ENCODE measurements at places on chromosomes 1 and 21.

DNA sequence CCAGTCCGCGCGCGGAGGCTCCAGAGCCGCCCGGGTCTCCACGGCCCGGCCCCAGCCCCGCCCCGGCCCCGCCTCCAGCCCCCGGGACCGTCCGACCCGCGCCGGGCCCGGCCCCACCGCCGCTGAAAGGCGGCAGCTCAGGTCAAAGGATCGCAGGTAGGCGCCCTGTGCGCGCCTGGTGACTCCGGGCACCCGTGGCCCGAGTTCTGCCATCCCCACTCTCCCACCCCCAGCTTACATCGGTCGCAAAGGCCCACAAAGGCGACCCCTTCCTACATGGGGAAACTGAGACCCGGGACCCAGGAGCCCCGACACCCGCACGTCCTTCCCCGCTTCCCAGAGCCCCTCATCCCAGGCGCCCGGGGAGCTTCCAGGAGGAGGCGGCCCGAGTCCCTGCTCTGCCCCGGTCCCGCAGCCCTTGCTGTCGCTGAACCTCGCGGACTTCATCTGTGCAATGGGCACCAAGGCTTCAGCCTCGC lies at the start of gene TMEM200B:
TSS of gene TMEM200B (minus strand) at position 17 of the 479 bp plus-strand sequence. CDS start 2,075 bp downstream, outside the sequence.
- DNase-seq, result no peak

DNA sequence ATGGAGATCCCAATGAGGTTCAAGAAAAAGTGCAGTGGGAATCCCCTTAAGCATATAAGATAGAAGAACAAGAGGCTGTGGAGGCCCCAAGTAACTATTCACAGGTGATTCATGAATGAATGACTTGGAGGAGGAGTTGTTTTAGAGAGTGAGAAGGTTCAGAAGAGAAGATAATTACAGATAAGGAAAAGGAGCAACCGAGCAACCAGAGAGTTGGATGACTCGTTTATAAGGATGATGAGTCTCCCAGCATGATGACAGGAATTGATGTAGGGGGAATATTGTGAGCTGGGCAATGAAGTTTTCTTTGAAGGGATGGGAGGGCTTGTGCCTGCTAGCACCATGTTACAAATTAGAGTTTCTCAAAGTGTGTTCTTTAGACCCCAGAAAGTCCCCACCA lies 9.8 kb downstream of the C8A start:
- no peak for DNase-seq

DNA sequence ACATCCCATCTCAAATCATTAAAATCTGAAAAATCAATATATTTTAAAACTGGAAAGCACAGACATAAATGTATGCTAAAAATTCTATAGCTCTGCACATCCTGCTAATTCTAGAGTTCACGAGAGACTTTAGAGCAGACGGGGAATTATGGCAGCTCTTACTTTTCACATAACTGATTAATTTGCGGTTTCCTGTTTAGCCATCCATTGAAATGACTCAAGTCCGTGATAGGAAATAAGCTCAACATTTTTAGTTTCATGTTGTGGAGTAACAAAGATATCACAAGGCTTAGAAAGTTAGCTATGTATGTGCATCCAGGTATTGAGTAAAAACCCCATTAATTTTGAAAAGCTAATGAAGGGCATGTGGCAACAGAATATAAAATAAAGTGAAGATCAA lies 123.2 kb downstream of the SMYD2 start:
- no peak for DNase-seq

DNA sequence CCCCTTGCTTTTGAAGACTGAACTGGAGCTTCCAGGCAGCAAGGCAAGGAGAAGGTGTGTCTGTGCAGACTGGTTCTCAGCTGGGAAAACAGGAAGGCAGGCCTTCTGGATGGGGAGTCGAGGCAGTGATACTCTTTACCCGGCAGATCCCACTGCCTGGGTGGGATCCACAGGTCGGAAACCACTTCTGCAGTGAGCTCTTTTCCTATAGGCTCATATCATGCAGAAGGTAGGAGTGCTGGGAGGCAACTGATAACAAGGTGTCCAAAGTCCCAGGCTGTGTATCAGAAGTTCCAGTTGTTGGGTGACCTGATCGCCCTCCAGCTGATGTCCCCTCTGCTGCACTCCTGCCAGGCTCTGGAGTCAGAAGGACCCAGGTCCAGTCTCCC lies 17.1 kb downstream of the ACOT11 start:
- no peak for DNase-seq

- DNase-seq, result no peak
These were observed 67.5 kb downstream of the SDC3 start for GRCh38 chr1:30840904-30841598.

DNA sequence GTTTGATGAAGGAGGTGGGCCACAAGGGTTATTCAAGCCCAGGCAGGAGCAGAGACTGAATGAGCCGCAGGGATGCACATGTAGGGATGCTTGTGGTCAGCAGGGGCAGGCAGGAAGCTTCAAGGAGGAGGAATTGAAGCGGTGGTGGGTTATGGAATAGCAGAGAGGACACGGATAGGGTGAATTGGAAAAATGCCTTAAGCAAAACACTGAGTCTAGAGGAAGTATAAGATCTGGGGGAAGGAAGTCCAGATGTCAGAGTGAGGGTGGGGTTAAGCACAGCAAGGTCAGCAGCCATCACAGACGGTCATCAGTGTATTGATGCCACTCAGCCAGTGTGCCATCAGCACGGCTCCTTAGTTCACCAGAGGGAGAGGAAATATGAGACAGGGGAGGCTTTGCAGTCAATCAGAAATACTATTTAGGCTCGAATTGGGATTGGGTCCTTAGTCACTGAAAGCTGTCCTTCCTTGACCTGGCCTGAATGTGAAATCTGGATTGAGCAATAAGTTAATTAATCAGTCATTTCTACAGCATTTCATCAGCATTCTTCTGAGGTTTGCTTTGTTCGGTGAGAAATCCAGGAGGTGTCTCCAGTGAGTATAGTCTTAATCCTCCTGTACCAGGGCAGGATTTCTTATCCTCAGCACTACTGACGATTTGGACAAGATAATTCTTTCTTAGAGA lies 6.0 kb upstream of the LCE1F start:
- DNase-seq, result no peak

DNA sequence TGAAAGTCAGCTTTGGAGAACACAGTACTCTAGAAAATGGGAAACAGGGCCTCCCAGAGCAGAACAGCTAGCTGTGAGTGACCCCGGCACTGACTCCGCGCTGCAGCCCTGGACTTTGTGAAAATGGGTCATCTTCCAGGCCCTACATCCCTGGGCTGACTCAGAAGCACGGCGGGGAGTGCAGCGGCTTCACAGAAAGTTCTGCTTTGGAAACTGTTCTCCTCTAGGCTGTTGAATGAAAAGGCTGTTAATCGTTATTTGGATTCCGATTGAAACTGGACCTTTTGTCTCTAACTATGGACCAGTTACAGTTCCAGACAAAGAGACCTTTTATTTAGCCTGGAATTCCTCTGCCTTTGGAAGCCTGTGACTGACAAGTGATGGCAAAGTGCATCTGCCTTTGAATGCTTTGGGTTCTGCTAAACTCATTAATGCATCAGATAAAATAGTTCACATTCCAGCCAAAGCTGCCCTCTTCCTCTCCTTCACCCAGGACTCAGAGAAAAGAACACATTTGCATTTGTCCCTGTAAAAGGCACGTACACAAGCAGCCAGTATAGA lies 144.9 kb upstream of the HOOK1 start:
- no peak for DNase-seq

GRCh38 chr1:63524201-63524600 lies 876 bp downstream of the EFCAB7 start:
- no peak for DNase-seq

- DNase-seq, result no peak
These were observed 31.0 kb downstream of the KAZN start for GRCh38 chr1:14629363-14630014.

GRCh38 chr1:191905781-191906180 lies 252.5 kb upstream of the RGS18 start:
- no peak for DNase-seq

DNA sequence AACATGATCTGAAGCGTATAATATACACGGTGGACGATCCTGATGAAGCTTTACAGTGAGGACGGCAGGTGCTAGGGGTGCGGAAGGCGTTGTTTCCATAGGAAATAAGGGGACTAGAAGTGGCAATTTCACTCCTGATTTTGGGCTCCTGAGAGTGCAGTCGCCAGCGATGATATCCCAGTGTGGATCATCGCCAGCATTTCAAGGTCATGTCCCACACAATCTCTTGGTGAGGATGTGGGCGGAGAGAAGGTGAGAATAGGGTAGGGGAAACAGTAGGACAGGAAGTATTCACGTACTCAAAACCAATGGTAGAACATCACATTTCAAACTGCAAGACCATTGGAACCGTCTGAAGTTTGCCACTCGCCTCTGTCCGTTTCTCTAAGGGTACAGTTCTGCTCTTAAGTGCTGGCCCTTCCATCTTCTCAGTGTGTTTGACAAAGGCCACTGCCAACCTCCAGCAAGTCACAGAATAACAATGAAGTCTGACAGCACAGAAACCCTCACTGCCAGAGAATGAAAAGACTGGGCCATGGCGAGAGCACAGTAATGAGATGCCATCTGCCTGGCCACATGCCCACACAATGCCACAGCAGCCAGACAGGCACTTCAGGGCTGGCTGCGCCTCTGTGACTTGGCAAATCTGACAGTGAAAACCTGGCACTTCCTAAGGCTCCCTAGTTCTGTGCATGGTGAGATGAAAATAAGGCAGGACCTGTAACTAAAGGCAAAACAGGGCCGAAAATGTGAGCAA lies 27.9 kb downstream of the PCSK9 start:
- no peak for DNase-seq

DNA sequence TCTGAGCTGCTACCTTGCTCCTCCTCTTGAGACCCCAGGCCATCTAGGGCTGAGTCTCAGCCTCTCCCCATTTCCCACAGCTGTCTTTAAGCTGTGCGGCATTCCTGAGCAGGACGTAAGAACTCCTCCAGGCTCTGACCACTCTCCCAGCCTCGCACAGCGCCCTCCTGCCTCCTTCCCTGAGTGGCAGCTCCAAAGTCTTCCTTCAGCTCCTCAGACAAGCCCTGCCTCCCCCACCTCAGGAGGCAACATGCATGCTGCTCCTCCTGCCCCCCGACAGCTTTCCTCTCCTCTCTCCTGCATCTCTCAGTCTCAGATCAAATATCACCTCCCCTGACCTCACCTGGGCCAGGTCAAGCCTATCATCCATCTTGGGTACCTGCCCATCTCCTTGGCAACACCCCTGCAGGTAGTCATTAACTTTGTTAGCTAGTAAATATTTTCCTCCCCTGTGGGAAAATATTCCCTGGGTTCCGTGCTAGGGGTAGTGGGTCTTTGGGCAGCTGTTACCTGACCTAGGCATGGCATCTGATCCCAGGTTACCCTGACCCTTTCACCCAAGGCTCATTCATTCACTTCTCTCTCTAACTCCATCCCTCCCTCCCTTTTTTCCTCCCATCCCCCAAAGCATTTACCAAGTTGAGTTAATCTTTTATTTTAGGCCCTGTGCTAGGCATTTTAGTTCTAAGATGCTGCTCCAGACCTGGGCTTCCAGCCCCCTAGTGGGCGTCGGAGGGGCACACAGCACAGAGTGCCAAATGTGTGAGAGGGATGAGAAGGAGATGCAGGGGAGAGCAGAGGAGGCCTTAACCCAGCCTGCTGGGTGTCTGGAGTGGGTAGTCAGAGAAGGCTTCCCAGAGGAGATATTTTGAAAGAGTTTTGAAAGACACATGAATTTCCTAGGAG lies 419.9 kb downstream of the PTPRU start:
- DNase-seq, result no peak
